ENCODE measurements at places on chromosomes 5 and 9.

DNA sequence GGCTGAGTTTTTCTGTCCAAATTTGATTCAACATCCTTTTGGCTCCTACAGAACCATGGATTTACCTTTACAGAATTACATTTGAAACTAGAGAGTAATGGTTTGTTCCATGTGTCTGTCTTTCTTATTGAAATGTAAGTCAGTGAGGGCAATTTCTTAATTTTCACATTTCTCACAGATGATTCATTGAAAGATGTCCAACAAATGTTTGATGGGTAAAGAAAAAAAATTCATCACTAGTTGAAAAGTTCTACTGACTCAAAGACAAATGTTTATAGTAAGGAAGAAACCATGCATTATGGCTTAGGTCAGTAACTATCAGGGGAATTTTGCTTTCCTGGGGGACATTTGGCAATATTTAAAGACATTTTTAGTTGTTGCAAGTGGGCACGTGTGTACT lies 131.6 kb upstream of the TRPM3 start:
- DNase-seq: no peak

DNA sequence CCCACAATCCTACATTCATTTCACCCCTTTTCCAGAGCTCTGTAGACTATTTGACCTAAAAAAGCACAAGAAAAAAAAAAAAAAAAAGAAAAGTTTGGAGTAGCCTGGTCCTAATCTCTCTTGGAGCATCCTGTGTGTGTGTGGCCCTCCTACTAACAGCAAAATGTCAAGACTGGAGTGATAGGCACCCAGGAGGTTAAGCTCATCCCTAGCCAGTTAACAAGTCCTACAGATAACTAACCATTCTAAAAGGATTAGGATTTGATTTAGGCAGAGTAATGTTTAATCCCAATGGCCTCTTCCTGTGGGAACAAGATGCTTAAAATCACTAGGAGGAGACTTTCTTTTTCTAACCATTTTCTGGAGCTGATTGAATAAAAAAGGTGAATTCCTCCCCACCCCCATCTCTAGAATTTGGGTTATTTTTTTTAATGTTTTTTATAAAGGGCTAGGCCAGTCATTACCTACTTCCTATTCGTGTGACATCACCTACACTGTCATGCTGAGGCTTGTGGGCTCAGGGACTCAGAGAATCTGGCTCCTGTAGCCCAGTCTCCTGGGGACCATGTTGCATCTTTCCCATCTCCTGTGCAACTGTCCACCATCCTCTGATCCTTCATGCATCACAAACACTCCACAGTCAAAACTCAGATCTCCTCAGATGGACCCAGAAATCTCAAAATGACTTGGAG lies 43.2 kb upstream of the NR3C1 start:
- DNase-seq: no peak

DNA sequence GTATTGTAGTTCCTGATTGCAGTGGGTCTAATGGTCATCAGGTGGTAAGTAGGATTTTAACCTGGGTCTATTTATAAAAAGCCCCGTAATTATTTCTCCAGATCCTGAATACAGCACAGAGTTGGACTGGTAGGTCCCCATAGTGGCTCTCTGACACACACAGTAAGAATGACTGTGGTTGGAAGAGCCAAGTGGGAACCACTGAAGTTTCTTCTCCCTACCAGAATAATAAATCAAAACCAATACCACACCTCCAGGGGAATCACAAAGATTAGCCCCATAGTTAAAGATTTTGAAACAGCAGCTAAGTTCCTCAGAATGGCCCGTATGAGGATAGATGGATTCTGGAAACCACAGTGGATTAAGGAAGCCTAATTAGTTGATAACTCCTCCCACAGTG lies 68.4 kb upstream of the ZFR start:
- DNase-seq: no peak

- no peak for DNase-seq
These were observed at the start of gene CCDC187 for GRCh38 chr9:136303825-136304416. TSS of gene CCDC187 (minus strand) at chr9:136304094. CDS start at chr9:136303830, 264 bp downstream.

DNA sequence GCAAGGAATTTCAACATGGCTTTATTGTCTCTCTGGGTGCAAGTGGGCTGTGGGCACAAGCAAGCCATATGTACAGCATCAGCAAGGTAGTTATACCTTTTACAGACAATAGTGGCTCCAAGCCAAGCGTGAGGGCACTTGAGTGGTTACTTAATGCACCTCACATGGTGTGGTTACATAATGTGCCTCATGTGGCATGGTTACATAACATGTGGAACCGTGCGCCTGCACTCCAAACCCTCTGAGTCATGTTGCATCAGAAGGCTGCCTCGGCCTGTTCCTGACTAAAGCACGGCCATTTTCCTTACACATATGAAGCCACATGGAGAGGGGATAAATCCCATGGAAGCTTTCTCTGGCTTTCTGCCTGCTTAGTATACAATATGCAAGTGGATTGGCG lies 150.9 kb downstream of the OSTF1 start:
- no peak for DNase-seq

DNA sequence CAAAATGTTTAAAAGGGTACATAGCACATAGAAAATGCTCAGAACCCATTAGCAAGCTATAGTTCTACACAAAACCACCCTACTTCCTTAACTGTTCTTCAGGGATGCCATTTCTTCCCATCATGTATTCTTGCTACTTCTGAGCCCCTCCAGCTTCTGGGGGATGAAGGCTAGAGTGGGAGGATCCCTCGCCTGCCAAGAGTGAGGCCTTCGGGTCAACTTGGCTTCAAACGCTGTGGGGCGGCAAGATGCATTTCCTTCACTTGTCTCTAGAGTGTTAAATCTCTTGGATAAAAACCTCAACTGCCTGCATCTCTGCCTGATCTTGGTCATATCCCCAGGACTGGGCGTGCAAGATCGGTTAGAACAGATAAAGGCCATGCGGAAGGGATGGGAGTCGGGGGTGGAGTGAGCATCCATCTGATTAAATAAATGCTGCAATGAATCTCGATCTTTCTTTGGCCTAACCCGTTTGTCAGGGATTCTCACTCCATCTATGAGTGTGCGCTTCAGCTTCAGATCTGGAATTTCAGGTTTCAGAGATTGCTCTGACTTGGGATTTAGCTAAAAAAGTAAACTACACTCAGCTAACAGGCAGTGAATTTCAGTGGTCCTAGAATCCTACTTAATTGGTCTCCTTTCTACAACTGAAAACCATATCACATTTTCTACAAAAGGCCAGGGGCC lies 118.0 kb upstream of the PANK3 start:
- no peak for DNase-seq

GRCh38 chr9:106326493-106326892 lies 536.5 kb upstream of the ZNF462 start:
- DNase-seq: no peak

GRCh38 chr5:153447534-153447933 lies 42.9 kb upstream of the GRIA1 start:
- no peak for DNase-seq

- no peak for DNase-seq
These were observed 100.4 kb downstream of the FAM114A2 start for GRCh38 chr5:153938191-153938842.

DNA sequence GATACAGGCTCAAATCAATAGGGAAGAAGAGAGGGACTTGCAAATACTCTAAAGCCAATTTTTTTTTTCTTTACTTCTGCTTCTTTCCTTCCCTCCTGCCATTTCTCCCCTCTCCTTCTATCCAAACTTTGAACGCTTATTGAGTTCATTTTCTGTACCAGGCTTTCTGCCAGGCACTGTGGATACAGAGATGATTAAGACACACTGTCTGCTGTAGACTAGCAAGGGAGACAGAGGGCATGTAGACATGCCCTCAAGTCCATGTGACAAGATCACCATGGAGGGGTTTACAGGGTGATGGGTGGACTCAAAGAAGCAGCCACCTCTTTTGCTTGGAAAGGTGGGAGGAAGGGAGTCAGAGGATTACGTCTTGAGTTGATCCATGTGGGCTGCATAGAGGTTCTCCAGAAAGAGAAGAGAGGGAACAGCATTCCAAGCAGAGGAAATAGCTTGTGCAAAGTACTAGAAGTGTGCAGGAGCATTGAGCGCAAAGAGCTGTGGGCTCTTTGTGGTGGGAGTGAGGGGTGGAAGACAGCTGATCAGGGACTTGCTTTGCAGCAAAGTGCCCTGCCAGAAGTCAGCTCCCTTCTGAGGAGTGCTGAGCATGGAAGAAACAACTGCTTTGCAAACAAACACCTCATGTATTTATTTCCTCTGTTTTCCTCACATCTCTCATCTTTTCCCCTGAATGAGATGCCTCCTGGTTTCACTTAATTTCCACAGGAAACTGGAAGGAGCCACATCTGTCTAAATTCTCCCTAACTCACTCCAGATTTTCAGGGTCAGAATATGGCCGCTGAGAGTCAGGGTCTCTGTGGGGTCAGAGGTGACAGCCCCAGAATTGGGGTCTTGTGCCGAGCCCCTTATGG lies 64.4 kb upstream of the COL15A1 start:
- no peak for DNase-seq

DNA sequence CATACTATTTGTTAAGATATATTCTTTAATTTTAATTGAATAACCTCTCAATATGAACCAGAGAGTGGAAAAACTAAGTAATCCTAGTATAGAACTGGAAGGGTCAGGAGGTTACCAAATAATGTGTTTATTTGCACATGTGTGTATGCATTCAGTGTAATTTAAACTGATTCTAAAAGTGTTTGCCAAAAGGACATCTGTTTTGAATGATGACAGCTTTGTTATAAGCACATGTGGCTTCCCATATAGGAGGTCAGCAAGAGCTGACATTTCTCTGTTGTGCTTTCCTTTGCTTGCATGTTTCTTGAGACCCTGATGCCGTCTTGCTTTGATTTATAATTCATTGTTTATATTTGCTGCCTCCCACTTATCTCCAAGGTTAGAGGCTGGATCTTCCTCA lies 383.4 kb downstream of the BRINP1 start:
- no peak for DNase-seq

DNA sequence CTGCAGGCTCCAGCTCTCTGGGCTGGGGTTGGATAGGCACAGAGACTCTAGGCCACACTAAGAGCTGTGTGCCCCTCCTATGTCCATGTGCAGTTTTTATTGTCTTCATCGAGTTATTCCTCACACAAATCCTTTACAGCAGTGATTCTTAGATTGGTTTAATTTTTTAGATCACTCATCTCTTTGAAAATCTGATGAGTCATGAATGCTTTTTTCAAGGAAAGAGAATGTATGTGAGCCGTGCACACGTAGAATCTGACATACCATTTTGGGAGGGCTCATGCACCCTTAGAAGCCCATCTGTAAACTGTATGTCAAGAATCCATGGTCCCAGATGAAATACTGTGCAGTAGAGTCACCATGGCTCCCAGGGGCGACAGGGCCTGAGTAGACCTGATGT lies 100.7 kb upstream of the S1PR3 start:
- DNase-seq: no peak

GRCh38 chr5:148512498-148512897 lies 128.7 kb downstream of the FBXO38 start:
- DNase-seq: no peak

- no peak for DNase-seq
These were observed 639.7 kb upstream of the C9orf72 start for GRCh38 chr9:28212979-28213378.

DNA sequence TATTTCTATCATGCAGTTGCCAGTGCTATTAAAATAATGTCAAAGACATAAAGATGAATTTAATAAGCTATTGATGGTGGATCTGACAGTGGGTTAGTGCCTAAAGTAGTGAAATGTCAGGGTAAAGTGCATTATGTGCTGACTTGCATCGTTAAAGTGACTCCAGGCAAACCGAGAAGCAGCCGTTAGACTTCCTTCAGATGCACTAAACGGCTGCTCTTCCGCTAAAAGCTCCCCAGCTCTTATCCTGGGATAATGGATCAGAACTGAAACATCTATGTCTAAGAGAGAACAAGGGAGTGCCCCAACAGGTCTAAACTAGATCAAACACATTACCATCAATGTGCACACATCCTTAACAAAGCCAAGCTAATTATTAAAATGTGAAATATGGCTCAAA lies 468.2 kb downstream of the NTRK2 start:
- DNase-seq: no peak

DNA sequence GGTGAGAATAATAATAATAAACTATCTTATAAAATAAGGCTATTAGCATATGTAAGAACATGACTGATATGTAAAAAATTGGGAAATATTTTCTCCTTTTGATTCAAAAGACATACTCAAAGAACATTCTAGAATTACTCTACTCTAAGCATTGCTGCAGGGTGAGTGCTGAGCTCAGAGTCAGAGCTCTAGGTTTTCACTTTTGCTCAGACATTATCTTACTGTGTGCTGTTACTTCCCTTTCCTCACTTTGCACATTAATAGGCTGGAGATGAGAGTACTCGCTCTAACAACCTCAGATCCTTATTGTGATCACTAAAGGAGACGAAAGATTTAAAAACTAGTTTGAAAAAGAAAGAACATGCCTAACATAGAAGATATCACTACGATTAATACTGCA lies 99.4 kb upstream of the C9orf72 start:
- no peak for DNase-seq

- no peak for DNase-seq
These were observed 739.0 kb downstream of the DTWD2 start for GRCh38 chr5:118249386-118249785.

DNA sequence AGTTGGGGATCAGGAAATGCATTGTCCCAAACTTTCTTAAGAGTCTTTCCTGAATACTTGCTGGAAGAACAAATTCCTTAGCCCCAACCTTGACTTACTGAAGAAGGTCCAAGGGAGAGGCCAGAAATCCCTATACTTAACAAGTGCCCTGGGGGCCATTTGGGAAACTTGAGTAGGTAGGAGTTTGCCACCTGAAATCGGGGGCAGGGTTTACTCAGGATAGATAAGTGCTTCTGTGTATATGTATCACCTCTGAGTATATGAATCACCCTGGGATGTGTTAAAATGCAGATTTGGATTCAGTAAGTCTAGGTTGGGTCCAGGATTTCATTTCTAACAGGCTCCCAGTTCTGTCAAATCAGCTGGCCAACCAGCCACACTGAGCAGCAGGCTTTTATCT lies 47.9 kb upstream of the MYO10 start:
- no peak for DNase-seq

GRCh38 chr5:102229685-102230084 lies 66.4 kb downstream of the SLCO4C1 start:
- no peak for DNase-seq

- no peak for DNase-seq
These were observed 23.9 kb downstream of the CNTRL start for GRCh38 chr9:121098567-121099198.

DNA sequence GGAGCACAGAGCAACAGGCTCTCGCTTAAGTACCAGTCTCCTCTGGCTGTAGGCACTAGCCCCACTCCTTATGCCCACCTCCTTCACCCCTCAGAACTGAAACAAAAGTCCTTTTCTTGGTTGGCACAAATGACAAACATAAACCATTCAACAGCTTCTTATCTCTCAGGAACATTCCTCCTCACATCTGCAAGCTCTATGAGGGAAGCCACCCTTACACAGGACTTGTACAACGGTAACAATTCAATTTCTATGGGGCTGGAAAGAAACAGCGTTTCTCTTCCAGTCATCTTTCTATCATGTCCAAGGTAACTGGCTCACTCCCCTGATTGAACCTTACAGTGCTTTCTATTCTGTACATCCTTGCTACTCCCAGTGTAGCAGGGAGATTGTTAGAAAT lies 74.1 kb downstream of the CSF2 start:
- DNase-seq: no peak

GRCh38 chr5:160852049-160852448 lies at the start of gene ATP10B:
TSS of gene ATP10B (minus strand) at chr5:160852211. CDS start at chr5:160688074, 164,137 bp downstream.
- DNase-seq: no peak
